ENCODE measurements at places on chromosomes 3 and 15. TPM values are rescaled to one million over a fixed set of nuclear protein-coding genes. Genes with fewer than 3 reads are reported as not detected.
A peak's percentile ranks its signal among the peaks of the same experiment; 100 is the strongest.

TMEM158 gene
- 1.1 TPM for total RNA-seq

GRCh38 chr3:146715170-146715569 is 110.0 kb upstream of the PLSCR5 start:
- no peaks in the 10 kb centered on the region for H3K36me3 ChIP-seq
- H3K4me1 ChIP-seq, result no peaks in the 10 kb centered on the region
- H3K27me3 ChIP-seq, result no peaks in the 10 kb centered on the region
- DNase-seq, result no peak

CHAC1 gene
- 2.9 TPM for total RNA-seq

GRCh38 chr15:77569729-77570125 is 63.0 kb downstream of the LINGO1 start:
- no peak for DNase-seq
- peak overlapping the region; percentile 71 for H3K27ac ChIP-seq
- H3K27me3 ChIP-seq, result no peaks in the 10 kb centered on the region
- peak overlapping the region; percentile 9 for H3K4me3 ChIP-seq
- H3K4me1 ChIP-seq, result no peaks in the 10 kb centered on the region
- H3K36me3 ChIP-seq, result no peaks in the 10 kb centered on the region

DNA sequence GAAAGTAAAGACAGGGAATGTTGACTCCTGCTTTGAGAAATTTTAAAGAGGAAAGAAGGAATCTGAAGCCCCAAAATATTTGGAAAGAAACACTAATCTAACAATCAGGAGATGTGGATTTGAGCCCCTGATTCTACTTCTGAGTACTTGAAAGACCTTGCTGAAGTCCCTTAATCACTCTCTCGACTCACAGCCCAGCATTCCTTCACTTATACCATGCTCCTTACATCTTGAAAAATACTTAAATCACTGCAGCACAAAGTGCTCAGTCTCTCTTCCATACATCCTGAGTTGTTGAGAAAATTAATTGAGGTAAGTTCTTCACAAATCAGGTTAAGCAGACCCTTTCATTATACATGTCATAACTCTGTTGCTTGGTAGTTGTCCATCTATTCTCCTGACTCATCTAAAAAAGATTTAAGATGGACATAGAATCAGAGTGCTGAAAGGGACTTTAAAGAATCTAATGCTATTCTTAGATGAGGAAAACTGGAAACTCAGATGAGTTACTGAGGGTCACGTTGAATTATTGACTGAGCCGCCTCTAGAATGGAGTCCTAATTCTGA is 72.8 kb upstream of the THSD4 start:
- no peak overlapping the region for H3K4me3 ChIP-seq
- H3K27me3 ChIP-seq, result no peaks in the 10 kb centered on the region
- H3K27ac ChIP-seq, result no peak overlapping the region
- H3K36me3 ChIP-seq, result peaks cover 4% of the 10 kb centered on the region

DNA sequence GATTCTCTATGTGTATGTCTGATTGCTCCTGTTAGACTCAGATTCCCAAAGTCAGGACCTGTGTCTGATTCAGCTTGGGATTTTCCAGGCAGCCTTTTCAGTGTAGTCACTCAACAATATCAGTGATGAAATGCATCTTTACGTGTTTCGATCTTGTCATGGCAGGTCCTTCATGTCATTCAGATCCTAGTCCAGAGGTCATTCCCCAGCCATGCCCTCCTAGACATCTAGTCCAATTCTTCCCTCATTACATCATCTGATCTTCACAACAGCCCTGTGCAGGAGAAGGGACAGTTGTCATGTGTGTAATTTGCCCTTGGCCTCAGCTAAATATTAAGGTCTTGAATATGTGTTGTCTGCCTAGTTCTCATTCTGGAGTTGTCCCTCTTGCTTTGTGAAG is 153.2 kb upstream of the NR2E3 start:
- H3K27me3 ChIP-seq, result no peaks in the 10 kb centered on the region
- no peak overlapping the region for H3K4me3 ChIP-seq
- no peaks in the 10 kb centered on the region for H3K36me3 ChIP-seq
- H3K4me1 ChIP-seq, result peaks cover 15% of the 10 kb centered on the region

- H3K27me3 ChIP-seq, result no peaks in the 10 kb centered on the region
- H3K27ac ChIP-seq, result no peak overlapping the region
- H3K4me3 ChIP-seq, result no peak overlapping the region
- no peak for DNase-seq
- no peaks in the 10 kb centered on the region for H3K4me1 ChIP-seq
These were observed 421.0 kb upstream of the CNTN4 start for GRCh38 chr3:1677576-1678156.

GRCh38 chr15:57198654-57199291 is 177.5 kb upstream of the CGNL1 start:
- no peak for DNase-seq
- no peak overlapping the region for H3K4me3 ChIP-seq
- H3K36me3 ChIP-seq, result peaks cover 14% of the 10 kb centered on the region
- H3K27me3 ChIP-seq, result no peaks in the 10 kb centered on the region
- H3K27ac ChIP-seq, result peak overlapping the region; percentile 27
- peaks cover 23% of the 10 kb centered on the region for H3K4me1 ChIP-seq

DNA sequence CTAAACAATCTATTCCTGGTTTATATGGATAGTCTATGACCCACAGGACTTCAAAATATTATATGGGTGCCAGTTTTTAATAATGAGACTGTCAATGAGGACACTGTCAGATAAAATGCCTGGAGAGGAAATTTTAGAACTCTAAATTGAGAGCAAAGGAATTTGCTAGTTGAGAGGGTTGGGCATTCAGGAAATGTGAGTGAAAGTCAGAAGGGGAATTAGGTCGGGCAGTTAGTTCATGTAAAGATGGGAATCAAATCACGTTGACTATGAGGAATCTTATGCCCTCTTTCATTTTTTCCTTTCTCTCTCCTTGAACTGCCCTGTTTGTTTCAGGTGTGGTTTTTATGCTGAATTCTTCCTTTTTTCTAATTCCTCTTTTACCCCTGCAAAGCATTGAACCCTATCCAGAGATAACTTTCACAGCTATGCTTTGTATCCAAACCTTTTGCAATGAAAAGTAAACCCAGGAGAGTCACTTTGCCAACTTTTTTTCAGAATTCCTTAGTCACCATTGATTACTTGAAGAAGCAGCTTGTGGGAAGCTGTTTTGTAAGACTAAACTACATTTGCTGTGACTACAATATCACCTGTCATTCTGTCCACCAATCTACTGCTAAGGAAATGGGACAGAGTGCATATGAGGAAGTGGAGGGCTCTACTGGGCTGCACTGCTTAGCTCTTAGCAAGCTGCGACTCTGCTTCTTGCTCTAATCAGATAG is 27.8 kb downstream of the CHP1 start:
- H3K4me1 ChIP-seq, result peaks cover 59% of the 10 kb centered on the region
- peak; percentile 77 for DNase-seq
- peak overlapping the region; percentile 79 for H3K27ac ChIP-seq
- peaks cover 45% of the 10 kb centered on the region for H3K36me3 ChIP-seq
- H3K4me3 ChIP-seq, result no peak overlapping the region
- no peaks in the 10 kb centered on the region for H3K27me3 ChIP-seq

DNA sequence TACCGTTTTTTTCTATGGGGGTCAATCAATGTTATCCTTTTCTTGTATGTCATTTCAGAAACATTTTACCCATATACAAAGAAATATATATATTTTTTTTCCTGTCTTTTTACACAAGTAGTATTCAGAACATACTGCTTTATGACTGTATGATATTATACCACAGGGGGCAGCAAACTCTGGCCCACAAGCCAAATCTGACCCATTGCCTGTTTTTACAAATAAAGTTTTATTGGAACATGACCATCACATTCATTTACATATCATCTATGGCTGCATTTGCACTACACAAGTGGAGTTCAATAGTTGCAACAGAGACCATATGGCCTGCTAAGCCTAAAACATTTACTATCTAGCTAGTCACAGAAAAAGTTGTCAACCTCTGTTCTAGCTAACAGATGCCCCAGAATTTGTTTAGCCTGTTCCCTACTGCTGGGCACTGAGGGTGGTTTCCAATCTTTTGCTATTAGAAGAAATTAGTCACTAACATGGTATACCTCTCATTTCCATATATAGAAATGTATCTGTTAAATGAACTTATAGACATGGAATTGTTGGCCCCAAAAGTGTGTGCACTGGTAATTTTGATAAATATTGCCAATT is 57.7 kb downstream of the BFSP2 start:
- H3K4me1 ChIP-seq, result peaks cover 20% of the 10 kb centered on the region
- no peaks in the 10 kb centered on the region for H3K27me3 ChIP-seq
- H3K4me3 ChIP-seq, result no peak overlapping the region
- H3K36me3 ChIP-seq, result no peaks in the 10 kb centered on the region
- no peak overlapping the region for H3K27ac ChIP-seq

EHHADH gene
- 0.58 TPM for total RNA-seq

LARP6 gene
- 15.1 TPM for total RNA-seq

DNA sequence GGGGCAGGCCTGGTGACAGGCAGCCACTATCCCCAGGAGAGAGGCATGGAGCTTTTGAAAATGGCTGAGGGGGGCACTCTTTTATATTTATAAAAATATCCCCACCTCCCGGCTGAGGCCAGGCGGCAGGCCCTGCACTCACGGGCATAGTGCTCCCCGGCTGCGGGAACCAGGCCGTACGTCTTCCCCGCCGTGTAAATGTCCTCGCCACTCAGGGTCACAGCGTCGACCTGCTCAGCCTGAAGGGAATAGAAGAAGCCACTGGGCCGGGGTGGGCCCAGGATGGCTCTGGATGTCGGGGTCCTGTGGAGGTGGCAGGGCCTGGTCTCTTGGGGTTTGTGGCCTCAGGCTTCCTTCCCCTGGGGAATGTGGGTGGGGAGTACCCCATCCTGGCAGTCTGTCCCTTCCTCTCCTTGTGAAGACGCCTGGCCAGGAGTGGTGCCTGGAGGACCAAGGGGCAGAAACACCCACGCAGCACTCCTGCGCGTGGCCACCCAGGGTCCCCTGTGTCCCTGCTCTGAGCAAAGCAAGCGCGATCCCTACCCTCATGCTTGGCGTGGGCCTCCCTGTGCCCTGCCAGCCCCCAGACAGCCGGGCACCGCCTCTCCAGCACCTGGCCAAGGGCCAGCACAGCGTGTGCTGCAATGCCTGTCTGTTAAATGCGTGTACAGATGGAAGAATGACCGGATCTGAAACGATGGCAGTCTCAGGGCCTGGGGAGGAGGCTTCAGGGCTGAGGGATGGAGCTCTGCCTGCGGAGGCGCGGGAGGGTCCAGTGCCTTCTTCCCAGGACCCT is 18.9 kb downstream of the MELTF start:
- no peaks in the 10 kb centered on the region for H3K36me3 ChIP-seq
- no peak overlapping the region for H3K4me3 ChIP-seq
- no peaks in the 10 kb centered on the region for H3K4me1 ChIP-seq

DNA sequence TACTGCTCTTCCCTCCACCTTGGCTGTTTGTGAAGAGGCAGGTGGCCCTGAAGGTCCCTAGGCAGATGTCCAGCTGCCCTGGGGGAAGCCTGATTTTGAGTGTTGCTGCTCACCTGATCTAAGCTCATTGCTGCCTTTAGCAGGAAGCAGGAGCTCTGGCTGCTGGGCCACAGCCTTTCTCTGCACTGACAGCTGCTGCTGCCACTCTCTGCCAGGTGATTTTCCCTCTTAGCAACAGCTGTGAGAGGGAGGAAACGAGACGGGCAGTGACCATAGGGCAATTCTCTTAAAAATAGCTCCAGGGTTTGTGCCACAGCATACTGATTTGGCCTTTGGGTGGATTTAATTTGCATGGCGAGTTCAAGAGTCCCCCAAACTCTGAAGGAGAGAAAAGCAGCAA is 415.8 kb upstream of the SEMA6D start:
- no peaks in the 10 kb centered on the region for H3K4me1 ChIP-seq
- no peak overlapping the region for H3K4me3 ChIP-seq
- H3K36me3 ChIP-seq, result no peaks in the 10 kb centered on the region
- H3K27ac ChIP-seq, result no peak overlapping the region

GRCh38 chr3:69009559-69010410 is 3.7 kb downstream of the EOGT start:
- no peak overlapping the region for H3K4me3 ChIP-seq
- H3K36me3 ChIP-seq, result peaks cover 46% of the 10 kb centered on the region
- peak; percentile 22 for DNase-seq
- H3K27me3 ChIP-seq, result no peaks in the 10 kb centered on the region

DNA sequence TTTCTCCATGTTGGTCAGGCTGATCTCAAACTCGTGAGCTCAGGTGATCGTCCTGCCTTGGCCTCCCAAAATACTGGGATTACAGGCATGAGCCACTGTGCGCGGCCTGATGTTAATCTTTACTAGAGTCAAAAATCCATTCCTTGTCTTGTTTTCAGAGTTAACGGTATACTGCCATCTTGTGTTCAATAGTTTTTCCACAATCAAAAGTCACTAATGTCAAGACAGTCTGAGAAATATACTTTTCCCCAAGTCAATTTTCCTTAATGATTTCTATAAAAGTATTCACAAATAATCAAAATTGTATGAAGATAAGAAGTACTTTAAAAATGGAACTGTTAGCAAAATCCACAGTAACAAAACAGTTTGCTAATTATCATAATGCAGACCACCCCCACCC is 8.5 kb downstream of the CRBN start:
- peak; percentile 42 for DNase-seq
- H3K27me3 ChIP-seq, result no peaks in the 10 kb centered on the region
- no peak overlapping the region for H3K27ac ChIP-seq
- no peak overlapping the region for H3K4me3 ChIP-seq
- H3K36me3 ChIP-seq, result peaks cover 92% of the 10 kb centered on the region
- peaks cover 15% of the 10 kb centered on the region for H3K4me1 ChIP-seq

DNA sequence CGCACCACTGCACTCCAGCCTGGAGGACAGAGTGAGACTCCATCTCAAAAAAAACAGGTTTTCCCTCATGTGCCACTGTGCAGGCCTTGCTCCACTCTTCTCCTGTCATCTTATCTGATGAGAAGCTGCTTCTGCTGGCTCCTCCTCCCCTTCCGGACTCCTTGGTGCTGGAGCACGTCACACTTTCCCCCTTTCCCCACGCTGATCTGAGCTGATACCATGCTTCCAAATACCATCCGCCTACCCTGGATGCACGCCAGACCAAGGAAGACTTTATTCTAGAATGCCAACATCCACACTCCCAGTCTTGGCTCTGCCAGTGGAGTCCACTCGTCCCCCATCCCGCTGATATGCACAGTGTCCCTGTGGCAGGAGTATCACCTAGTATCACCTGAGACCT is 31.3 kb downstream of the HOMER2 start:
- peaks cover 60% of the 10 kb centered on the region for H3K4me1 ChIP-seq
- no peak overlapping the region for H3K4me3 ChIP-seq
- no peaks in the 10 kb centered on the region for H3K27me3 ChIP-seq
- peak overlapping the region; percentile 81 for H3K27ac ChIP-seq

FGF12 gene
- total RNA-seq, result 0.45 TPM

DNA sequence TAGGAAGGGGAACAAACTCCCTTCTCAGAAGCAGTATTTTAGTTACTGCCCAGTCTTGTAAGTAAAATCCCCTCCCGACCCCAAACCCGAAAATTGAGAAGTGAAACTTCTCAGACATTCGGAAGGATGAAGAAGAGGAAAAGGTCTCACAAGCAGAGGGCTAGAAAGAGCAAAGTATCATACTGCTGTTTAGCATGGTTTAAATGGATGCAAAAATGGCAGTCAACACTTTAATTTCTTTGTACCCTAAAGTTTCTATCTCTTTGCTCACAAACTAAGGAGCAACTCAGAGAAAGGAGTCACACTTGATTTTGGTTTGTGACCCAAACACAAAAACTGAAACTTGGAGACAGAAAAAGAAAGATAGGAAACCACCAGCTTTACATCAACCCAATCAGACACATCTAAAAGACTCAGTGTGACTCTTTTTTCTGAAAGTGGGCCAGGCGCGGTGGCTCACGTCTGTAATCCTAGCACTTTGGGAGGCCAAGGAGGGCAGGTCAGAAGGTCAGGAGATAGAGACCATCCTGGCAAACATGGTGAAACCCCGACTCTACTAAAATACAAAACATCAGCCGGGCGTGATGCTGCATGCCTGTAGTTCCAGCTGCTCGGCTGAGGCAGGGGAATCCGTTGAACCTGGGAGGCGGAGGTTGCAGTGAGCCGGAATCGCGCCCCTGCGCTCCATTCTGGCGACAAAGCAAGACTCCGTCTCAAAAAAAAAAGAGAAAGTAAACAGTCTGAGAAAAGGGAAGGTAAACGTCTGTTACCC is 63.2 kb upstream of the ATP11B start:
- peak overlapping the region; percentile 0 for H3K4me3 ChIP-seq
- peaks cover 3% of the 10 kb centered on the region for H3K4me1 ChIP-seq
- no peak overlapping the region for H3K27ac ChIP-seq
- no peaks in the 10 kb centered on the region for H3K36me3 ChIP-seq
- H3K27me3 ChIP-seq, result no peaks in the 10 kb centered on the region

Measured in stomach (tissue), 19 donors.